NCI-H774 (cell line): ENCODE measurements at places on chromosomes 2 and 18.

GRCh38 chr2:237326266-237327171, 87.4 kb downstream of the COL6A3 start:
- no peak for DNase-seq

GRCh38 chr2:170161516-170162270, 16.3 kb upstream of the MYO3B start:
- DNase-seq: no peak

DNA sequence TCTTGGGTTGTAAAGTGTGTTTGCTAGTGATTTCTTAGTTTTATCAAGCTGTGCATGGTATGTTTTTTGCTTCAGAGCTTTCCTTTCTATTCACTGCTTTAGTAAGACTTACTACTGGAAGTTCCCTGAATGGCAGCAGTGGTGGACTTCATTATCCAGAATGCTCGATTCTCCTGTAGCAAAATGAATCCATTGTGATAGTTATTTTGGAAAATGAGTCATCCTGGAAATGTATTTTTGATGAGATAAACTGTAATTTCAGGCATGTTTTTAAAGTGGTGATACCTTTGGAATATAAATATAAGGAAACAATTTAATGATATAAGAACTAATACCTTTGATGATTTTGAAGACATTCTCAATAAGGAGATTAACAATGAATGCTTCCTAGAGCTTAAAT, 387.1 kb downstream of the PTPRM start:
- no peak for DNase-seq

- DNase-seq: no peak
Measured at GRCh38 chr2:38265461-38265860, 111.6 kb downstream of the ATL2 start.

DNA sequence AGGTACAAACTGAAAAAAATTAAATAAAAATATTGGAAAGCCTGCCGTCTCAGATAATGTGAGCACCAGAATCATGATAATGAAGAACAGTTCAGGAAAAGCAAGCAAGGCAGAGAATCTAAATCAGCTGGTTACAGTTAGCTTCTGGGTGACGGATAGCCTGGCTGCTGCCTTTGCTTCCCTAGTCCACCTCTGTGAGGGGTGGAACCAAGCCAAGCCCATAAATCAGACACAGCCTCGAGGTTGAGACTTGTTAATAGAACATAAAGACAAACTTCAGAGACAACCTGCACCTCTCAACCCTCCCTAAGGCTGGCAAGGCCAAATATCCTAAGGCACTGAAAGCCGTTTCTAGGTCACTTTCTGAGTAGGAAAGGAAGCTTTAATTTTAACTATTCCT, 334.7 kb upstream of the SLC39A10 start:
- DNase-seq: no peak

DNA sequence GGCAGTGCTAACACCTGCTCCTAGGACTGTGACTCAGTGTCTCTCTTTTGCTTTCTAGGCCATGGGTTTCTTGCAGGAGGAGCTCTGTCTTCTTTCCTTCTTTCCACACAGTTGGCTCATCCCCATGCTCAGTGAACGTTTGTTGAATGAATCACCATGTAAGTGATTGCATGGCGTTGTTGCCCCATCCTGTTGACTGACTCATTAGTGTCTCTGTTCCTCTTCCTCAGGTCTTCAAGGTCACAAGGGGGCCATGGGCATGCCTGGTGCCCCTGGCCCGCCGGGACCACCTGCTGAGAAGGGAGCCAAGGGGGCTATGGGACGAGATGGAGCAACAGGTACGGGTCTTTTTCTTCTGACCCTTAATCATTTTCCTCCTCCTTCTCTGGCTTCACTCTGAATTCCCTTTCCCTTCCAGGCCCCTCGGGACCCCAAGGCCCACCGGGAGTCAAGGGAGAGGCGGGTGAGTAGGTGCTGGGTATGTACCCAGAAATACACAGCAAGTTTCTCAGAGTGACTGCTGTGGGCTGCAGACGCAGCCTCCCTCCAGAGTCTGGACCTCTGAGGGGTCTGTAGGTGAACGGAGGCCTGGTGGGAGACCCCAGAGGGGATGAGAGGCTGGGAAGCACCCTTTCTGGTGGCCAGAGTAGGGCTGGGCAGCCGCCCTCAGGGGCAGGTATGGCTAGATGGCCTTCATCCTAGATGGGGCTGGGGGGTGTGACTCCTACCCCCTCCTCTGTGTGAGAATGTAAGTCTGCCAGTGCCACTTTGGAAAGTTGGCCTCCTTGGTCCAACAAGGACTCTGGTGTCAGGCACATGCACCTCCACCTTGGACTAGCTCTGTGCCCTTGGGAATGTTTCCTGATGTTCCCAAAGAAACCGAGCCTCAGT, 32.4 kb downstream of the MARCO start:
- DNase-seq: no peak

DNA sequence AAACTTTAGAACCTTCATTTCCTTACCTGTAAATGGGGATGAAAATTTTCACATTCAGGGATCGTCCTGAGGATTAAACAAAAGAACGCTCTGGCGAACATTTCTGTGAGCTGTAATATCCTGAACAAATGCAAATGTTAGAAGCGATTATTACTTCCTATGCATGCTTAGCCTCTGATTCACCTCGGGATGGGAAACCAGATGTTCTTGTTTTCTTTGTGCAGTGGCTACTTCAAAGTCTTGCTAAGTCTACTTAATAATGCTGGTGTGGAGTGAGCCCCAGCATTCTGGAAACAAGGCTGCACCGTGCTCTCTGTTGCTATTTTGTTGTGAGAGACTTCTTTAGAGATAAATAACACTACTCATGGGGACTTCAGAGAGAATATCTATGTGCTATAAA, 119.1 kb upstream of the PELI1 start:
- DNase-seq: no peak

GRCh38 chr18:72041313-72042032, 502.7 kb downstream of the CBLN2 start:
- no peak for DNase-seq

DNA sequence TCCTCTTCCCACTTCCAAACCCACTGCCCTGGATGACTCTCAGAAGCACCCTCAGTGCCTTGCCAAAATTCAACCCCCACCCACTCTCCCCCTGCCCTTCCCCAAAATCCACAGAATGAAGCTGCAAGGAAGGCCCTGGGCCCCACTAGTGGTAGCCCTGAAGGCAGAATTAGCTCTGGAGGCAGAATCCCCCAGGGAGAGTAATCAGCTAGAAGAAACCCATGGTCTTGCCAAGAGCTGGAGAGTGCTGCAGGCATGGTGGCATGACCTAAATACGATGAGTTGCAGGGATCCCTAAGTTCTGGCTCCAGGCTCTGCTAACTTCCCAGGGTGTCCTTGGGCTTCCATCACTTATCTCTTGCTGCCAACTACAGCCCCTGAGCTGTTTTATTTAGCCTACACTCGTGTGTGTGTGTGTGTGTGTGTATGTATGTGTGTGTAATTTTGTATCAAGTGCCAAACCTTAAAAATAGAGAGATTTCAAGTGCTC, 7.9 kb downstream of the GAD1 start:
- DNase-seq: no peak

DNA sequence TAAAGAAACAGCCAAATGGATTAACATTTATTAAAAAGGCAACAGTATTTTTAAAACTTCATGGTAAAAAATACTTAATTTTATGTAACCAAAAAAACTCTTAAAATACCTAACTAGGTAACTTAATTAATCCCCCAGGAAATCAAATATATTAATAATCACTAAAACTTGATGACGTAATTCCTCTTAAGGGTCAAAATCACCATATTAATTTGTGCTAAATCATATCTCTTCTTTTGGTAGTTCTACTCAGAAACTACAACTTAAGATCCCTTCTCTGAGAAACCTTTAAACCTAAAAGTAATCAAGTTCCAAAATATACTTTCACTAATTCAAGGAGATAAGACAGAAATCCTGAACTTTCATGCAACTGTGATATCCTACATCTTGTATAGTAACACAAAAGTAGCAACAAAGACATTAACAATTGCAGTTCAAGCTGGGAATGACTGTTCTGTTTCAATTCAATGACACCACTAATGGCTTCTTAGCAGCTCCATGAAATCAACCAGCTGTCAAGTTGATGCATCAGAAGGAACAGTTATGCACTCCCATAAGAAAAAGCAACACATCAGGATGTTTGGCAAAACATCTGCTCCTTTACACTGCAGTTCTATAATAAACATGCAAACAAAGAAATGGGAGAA, 4.0 kb downstream of the BAZ2B start:
- DNase-seq: peak; percentile 39

- DNase-seq: no peak
Measured at GRCh38 chr2:171583566-171583965, 61.3 kb downstream of the CYBRD1 start.

DNA sequence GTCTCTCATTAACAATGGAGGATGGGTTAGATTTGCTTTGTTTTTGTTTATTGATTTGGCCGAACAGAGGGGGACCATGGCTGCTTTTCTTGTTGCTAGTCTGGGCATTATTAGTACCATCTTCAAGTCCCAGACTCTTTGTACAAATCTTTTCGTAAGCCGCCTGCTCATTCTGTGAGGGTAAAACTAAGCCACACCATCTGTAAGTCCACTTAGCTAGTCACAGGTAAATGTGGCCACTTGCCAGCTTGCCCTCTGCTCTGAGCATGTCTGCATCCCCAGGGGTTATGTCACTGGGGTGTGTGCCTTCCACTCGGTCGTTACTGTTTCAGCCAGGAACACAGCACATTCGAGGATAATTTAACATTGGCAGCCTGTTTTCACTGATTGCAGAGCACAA, 85.6 kb downstream of the SMIM21 start:
- DNase-seq: no peak

DNA sequence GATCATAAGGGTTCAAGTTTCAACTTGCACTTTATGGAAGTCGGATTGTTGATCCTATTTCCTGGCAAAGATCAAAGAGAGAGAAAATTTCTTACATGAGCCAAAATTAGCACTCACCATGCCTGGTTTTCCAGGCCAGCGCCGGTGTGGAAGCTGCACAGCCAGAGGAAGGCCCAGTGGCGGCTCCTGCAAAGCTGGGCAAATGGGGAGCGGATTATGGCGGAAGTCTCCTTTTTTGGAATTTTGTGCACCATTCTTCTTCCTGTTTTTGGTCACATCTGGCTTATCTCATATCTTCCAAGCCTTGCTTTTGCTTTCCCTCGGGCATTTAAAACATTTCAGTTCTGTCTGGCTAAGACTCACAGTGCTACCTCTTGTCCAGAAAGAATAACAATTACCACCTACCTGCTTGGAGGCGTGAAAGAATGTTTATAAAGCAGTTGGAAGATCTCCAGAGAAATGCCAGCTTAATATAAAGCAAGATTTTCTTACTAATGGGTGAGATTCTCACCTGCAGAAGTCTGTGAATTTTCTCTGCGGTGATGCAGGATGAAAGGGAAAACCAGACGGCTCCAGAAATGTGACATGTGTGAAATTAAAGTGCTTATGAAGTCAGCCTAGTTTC, 94.3 kb downstream of the ASAP2 start:
- DNase-seq: no peak

- no peak for DNase-seq
Measured at GRCh38 chr2:38454081-38454480, 77.0 kb upstream of the ATL2 start.

- no peak for DNase-seq
Measured at GRCh38 chr18:21452276-21452780, 148.2 kb downstream of the ESCO1 start.

DNA sequence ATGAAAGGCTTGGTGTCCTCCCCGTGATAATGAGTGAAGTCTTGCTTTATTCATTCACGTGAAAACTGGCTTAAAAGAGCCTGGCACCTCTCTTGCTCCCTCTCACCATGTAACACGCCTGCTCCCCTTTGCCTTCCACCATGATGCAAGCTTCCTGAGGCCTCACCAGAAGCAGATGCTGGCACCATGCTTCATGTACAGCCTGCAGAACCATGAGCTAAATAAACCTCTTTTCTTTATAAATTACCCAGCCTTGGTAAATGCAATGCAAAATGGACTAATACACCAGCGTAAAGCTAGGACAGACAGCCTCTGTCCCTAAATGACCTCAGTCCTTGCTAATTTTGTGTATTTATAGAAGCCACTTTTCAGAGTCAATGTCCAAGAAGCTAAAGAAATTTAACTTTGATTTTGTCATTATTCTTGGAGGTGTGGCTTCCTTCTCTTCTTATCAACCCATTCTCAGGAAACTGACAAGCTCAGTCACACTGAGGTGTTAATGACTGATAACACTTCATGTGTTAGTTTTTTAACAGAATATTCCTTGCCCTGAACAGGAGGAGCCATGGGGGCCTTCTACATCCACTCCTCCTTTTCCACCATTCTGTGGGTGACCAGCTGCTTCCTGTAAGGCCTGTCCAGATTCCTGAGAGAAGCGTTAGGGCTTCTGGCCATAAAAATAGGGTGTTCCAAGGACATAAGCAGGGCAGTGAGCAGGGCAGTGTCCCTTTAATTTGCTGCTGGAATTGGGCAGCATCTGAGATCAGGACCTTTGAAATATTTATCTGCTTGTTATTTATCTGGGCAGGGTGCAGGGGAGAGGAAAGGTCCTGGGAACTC, 38.0 kb upstream of the EPAS1 start:
- DNase-seq: no peak

GRCh38 chr2:84132370-84132769, 326.7 kb downstream of the SUCLG1 start:
- DNase-seq: no peak

DNA sequence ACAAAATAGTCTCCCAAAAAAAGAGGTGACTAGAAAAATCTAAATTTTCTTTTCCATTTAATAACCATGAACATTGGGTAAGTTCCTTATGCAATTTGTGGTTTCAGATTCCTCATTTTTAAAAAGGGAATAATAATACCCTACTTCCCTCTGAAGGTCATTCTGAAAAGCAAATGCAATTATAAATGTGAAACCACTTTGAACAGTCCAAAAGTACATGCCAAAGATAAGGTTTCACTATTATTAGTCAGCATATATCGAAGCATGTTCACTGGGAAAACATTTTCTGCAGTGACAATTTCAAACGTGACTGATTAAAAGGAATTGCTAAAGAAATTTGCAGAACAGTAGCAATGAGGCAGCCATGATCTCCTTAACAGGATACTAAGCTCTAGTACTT, 100.1 kb upstream of the RNF152 start:
- DNase-seq: no peak

- DNase-seq: peak; percentile 55
Measured at GRCh38 chr2:105576440-105577241, 168.1 kb upstream of the NCK2 start.

DNA sequence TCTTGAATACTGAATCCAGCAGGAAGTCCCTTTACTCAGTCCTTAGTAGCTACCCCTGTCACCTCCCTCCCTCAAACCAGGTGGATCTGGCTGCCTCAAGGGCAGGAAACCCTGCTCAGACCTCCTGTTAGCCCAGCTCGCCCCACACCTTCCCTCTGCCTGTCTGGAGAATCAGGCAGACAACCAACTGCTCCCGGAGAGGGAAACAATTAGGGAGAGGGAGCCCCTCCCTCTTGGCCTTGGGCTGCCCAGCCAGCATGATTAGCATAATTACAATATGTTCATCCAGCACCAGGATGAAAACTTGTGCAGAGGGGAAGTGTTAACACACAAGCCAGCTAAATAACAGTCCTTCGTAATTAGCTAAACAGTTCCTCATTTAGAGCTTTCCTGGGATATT, 185.5 kb downstream of the C1D start:
- DNase-seq: no peak

DNA sequence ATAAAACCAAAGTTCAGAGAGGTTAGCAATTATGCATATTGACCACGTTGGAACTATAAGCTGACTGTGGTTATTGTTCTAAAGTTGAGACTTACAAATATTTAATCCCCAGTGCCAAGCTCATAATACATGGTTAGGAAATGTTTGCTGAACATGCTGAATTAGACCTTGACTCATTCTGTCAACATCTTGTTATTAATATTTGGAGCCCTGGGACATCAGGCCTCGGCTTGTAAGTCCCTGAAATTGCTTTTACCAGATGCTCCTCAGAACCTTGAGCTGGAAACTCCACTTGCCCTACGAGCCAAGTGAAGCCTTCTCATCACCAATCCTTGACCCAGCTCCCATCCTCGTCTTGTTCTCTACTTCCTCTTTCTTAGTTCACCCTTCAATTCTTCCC, 21.2 kb downstream of the DYNAP start:
- DNase-seq: no peak
